Activated CD8-positive, alpha-beta memory T cell treated with anti-CD3 and anti-CD28 coated beads for 1 hour (primary cell): ENCODE measurements at places on chromosomes 12 and 14.

- no peak for DNase-seq
These were observed 43.7 kb downstream of the TESPA1 start for GRCh38 chr12:54940727-54941315.

DNA sequence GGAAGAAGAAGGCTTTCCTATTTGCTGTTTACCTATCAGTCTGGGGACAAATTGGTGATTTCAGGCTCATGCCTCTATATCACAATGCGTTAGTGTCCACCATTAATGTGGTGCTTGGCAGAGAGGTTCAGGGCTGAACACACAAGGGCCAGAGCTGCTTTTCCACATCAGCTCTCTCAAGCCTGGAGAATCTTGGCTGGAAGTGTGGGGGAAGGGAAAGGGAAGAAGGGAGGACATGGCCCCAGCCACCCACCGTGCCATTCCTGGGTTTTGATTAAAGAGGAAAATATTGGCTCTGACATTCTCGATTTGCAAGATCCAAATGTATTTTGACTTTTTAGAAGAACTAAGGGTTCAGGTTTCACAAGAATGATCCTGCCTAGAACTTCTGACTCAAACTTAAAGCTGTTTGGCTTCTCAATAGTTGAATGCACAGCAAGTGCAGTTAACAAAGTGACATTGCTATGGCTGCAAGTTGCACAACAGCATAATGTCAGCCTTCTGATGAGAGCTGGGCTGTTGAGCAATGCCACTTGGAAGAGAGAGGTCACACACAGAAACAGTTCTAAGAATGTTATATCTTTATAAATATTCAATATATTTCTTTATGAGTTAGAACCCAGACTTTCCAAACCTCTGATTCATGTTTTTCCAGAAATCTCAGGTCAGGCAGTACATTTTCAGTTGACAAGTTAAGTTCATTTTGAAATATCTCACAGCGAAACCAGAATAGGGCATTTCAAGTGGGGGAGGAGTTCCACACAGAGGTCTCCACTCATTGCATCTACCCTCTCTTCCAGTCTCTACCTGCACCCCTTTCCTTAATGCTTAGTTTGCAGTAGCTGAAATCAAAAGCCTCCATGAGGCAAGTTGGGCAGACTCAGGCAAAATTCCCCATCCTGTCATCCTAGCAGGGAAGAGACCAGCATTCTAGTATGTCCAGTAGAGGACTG is 25.3 kb downstream of the IGF1 start:
- DNase-seq = no peak

GRCh38 chr12:50690925-50691324 is 73.0 kb upstream of the ATF1 start:
- DNase-seq = no peak

GRCh38 chr14:66088656-66089055 is 397.5 kb upstream of the CCDC196 start:
- no peak for DNase-seq
